Inflammatory macrophage treated with lipopolysaccharide for 1 hour (primary cell): ENCODE measurements at places on chromosomes 12 and 14.
A peak's percentile ranks its signal among the peaks of the same experiment; 100 is the strongest.

DNA sequence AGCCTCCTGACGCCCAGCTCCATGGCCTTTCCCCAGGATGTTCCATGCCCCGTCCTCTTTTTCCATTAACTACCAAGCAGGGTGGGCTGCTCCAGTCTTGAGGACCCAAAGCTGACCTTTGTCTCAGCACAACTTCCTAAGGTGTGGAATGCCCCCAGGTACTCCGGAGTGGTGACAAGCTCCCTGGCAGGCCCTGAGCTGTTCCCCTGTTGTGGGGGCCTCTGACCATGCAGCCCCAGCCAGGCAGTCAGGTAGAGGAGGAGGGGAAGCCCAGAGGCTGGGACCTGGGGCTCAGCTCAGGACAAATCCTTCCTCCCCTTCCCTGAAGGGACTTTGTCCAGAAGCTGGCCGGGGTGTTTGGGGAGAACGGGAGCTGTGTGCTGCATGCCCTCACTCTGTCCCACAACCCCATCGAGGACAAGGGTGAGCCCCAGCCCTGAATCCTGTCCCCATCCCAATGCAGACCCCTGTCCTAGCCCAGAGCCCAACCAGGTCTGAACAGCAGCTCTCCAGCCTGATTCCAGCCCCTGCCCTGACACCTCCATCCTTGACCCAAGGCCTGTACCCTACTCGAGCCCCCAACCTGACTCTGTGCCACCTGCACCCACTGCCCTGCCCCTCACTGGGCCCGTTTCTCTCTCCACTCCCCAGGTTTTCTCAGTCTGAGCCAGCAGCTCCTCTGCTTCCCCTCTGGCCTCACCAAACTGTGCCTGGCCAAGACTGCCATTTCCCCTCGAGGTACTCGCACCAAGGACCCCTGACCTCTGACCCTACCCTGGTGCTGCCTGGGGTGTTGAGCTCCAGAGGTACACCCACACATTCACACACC lies 4.4 kb downstream of the CARMIL3 start:
- no peak for DNase-seq

GRCh38 chr14:76975051-76975450 lies 53.5 kb downstream of the IRF2BPL start:
- no peak for DNase-seq

- peak; percentile 50 for DNase-seq
Measured at GRCh38 chr14:104795781-104796686, 486 bp upstream of the AKT1 start.

DNA sequence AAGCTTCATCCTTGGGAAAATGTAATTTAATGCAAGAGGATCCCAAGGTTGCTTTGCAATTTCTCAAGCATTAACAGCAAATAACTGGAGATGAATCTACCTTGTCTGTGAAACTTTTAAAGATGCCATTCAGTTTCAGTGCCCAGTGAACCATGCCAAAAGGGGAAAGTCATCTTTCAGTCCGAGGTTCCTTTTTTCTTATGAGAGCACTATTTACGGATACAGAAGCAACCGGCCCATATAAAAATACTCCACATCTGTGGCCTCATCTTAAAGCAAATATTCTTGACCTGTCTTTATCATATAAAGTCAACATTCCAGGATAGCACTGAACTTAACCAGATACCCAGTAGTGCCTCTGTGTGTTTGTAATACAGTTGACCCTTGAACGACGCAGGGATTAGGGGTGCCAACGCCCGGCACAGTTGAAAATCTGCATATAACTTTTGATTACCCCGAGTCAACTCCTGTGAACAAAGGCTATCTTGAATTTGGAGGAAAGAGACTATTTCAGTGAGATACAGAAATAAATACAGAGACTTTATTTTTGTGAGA lies 209.4 kb downstream of the PCNX1 start:
- no peak for DNase-seq
